ENCODE measurements at places on chromosomes 1 and 21.

GRCh38 chr1:115648717-115649691 is 7.2 kb downstream of the VANGL1 start:
- no peak for DNase-seq

DNA sequence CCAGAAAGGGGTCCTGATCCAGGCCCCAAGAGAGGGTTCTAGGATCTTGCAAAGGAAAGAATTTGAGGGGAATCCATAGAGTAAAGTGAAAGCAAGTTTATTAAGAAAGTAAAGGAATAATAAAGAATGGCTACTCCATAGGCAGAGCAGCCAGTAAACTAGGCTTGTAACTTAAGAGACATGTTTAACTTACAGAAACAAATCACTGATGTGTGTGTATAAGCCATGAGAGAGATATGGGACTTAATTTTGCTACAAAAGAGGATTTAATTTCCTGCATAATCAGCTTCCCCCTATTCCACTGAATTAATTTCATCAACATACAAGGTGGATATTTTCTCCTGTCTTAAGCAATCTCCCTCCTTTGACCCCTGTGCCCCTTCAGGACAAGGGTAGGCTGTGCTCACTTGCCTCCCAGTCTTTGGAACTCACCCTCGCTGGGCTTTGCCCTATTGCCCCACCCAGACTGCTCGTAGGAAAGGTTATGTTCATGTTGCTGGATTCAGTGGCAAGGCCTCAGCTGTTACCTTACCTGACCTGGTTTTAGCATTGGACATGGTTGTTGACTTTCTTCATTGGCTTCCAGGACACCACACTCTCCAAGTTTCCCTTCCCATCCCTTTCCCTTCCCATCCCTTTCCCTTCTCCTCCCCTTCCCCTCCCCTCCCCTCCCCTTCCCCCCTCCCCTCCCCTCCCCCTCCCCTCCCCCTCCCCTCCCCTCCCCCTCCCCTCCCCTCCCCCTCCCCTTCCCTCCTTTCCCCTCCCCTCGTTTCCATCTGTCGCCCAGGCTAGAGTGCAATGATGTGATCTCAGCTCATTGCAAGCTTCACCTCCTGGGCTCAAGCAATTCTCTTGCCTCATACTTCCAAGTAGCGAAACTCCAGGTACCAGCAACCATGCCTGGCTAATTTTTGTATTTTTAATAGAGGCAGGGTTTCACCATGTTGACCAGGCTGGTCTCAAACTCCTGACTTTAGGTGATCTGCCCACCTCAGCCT is 44.6 kb downstream of the TBCE start:
- DNase-seq: no peak

DNA sequence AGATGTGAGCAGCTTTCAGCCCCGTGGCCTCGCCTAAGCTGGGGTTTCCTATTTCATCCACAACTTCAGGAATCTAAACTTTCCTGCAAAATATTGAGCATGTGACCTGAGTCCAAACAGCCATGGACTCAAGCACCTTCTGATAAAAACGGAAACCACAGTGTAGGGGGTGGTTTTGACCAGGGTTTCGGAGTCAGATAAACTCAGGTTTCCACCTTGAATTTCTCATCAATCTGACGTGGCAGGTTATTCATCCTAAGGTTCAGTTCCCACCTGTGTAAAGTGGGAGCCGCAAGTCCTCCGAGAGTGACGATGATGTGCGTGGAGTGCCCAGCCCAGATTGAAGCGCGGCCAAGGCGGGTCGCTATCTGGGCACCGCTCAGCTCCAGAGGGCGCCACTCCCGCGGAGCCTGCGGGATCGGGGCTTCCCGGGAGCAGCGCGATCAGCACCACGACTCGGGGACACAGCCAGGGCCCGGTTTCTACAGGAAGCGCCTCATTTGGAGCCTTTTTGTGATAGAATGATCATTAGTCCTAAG is 871 bp upstream of the ETS2 start:
- DNase-seq: peak; percentile 54

- no peak for DNase-seq
These were observed 9.9 kb downstream of the OBSCN start for GRCh38 chr1:228217551-228218344.

- no peak for DNase-seq
These were observed 16.9 kb upstream of the EFNA1 start for GRCh38 chr1:155110826-155111225.

DNA sequence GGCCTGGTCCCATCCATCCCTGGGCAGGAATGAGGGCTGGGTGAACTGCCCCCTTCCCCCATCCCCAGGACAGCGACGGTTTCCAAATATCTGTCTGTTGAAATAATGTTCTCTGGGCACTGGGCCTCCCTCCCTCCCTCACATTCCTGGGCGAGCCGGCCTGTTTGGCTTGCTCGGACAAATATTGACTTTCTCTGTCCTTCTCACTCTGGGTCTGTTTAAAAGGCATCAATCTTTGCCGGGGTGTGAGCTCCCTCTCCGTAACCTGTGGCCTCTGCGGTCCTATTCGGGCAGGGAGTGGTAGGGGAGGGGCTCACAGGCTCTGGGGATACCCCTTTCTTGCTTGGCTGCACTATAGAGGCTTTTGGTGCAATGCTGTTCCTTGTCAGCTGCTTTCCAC is 40.2 kb downstream of the FOXD2 start:
- no peak for DNase-seq

- no peak for DNase-seq
These were observed 270.7 kb upstream of the C1orf174 start for GRCh38 chr1:4170548-4171340.

Measured in IMR-90 (cell line).